ENCODE measurements at places on chromosomes 12 and 14.

- no peak for DNase-seq
These were observed 64.8 kb upstream of the TMEM260 start for GRCh38 chr14:56514663-56515371.

GRCh38 chr14:69323999-69324282 is 64.0 kb downstream of the GALNT16 start:
- no peak for DNase-seq

GRCh38 chr14:100605706-100606686 is 18.8 kb upstream of the BEGAIN start:
- DNase-seq, result no peak

DNA sequence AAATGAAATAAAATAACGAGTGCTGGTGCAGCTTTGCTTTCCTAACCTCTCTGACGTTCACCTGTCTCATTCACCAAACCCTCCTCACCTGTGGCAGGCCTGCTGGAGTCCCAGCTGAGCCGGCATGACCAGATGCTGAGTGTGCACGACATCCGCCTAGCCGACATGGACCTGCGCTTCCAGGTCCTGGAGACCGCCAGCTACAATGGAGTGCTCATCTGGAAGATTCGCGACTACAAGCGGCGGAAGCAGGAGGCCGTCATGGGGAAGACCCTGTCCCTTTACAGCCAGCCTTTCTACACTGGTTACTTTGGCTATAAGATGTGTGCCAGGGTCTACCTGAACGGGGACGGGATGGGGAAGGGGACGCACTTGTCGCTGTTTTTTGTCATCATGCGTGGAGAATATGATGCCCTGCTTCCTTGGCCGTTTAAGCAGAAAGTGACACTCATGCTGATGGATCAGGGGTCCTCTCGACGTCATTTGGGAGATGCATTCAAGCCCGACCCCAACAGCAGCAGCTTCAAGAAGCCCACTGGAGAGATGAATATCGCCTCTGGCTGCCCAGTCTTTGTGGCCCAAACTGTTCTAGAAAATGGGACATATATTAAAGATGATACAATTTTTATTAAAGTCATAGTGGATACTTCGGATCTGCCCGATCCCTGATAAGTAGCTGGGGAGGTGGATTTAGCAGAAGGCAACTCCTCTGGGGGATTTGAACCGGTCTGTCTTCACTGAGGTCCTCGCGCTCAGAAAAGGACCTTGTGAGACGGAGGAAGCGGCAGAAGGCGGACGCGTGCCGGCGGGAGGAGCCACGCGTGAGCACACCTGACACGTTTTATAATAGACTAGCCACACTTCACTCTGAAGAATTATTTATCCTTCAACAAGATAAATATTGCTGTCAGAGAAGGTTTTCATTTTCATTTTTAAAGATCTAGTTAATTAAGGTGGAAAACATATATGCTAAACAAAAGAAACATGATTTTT is 17.1 kb upstream of the AMN start:
- no peak for DNase-seq

DNA sequence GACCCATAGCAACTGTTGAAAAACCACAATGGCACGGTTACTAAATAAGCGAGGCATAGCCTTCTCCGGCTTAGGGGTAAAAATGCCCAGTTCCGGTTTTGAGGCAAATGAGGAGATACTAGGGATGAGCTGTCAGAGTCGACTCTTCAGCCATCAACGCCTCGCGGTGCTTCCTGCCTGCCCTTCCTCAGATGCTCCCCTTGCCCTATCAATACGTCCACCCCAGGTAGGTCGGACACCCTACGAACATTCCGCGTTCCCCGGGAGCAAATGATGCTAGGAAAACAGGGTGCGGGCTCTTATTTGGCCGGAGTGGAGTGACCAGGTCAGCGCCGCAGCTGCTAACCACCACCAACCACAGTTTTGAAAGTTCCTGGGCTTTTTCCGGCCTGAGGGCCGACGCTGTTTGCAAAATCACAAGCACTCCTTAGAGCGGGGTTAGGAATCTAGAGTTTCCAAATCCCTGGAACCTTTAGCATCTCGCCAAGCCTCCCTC is 1.2 kb downstream of the SRSF9 start:
- DNase-seq, result peak; percentile 40

DNA sequence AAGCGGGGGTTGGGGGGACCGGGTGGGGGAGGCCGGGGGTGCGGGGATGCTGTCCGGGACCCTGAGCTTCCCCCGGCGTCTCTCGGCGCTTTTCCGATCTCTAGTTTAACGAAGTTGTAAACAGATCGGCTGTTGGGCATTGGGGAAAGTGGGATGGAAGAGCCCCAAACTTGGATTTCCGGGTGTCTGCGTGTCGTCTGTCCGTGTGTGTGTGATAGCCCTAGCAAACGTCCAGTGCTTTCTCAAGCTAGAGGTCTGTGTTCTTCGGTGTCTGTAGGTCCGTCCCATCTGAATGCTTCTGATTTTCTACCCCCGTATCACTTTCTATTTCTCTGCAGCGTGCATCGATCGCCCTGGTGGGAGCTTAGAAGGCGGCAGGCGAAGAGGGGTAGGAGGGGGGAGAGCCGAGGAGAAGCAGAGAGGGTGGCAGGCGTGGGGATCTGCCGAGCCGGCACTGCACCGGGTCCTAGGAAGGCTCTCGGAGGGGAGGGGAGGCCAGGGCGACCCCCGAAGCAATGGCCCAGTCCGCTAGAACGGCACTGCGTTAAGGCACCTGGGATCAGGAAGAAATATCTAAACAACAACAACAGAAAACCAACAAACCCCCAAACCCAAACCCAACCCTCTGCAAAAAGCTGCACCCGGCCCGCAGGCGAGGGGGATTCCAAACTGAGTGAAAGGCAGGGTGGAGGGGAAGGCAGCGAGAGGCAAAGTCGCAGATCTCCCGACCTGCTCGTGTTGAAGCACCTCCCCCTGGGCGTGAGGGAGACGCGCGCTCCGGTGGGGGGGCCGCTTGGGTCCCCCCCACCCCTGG is 1.0 kb downstream of the KCNA1 start:
- DNase-seq, result no peak

GRCh38 chr12:5808981-5809380 is 136.1 kb downstream of the ANO2 start:
- DNase-seq, result no peak

Measured in epithelial cell of esophagus (primary cell).